ENCODE measurements at places on chromosomes 1 and 21.
A peak's percentile ranks its signal among the peaks of the same experiment; 100 is the strongest.

GRCh38 chr1:242828199-242828598 lies 303.7 kb upstream of the PLD5 start:
- no peak for DNase-seq

DNA sequence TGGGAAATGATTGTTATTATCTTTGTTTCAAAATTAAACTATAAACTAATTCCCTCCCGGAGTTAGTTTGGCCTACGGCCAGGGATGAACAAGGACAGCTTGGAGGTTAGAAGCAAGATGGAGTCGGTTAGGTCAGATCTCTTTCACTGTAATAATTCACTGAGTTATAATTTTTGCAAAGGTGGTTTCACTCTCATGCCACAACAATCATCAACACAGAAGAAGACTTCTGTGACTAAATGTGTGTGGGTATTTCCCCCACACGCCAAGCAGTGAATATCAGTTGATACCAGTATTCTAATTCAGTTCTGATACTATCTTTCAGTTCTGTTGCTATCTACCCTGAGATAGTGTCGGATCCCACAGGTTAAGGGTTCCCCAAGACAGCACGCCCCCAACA lies 215.1 kb downstream of the S1PR1 start:
- no peak for DNase-seq

- DNase-seq, result no peak
These were observed 9.5 kb downstream of the GPSM2 start for GRCh38 chr1:108886292-108886691.

- DNase-seq, result no peak
These were observed 109.5 kb upstream of the JUN start for GRCh38 chr1:58893257-58893869.

DNA sequence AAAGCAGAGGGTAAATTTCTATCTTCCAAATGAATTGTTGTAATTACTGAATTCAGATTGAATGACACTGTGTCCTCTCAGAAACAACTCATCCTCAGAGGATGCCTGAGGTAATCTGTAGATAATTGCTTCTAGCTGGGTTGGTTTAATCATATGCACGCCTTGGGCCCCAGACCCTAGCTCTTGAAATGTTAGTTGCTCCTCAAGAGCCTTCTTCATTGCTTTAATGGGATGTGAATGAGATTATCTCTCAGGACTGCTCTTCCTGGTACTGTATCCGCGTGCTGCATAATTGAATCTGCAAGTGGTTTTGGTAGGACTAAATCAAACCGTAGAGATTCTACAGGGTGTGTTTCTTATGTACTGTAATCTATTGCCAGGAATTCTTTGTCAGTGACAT lies 569.3 kb upstream of the NEGR1 start:
- no peak for DNase-seq

DNA sequence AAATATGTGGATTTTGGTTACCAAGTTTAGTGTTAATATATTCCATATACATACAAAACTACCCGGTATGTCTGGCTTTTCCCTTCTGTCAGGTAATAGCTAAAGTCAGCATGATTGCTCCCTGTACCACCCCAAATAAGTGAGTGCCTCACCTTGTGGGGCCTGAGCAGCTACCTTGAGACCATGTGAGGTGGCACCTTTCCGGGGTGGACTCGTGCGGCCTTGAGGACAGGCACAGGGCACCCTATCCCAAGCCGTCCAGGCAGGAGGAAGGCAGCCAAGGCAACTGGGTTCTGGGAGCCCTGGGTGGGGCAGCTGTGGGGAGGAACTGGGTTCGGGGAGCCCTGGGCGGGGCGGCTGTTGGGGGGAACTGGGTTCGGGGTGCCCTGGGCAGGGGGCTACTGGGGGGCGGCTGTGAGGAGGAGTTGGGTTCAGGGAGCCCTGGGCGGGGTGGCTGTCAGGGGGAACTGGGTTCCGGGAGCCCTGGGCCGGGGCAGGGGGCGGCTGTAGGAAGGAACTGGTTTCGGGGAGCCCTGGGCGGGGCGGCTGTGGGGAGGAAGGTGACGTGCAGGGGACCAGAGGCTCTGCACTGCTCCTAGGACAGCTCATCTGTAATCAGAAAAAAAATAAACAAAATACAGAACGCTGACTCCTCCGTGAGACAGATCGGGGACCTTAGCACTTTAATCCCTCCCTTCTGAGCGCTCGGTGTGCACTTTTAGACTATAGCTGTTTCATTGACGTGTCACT lies 63.3 kb downstream of the POFUT2 start:
- no peak for DNase-seq

DNA sequence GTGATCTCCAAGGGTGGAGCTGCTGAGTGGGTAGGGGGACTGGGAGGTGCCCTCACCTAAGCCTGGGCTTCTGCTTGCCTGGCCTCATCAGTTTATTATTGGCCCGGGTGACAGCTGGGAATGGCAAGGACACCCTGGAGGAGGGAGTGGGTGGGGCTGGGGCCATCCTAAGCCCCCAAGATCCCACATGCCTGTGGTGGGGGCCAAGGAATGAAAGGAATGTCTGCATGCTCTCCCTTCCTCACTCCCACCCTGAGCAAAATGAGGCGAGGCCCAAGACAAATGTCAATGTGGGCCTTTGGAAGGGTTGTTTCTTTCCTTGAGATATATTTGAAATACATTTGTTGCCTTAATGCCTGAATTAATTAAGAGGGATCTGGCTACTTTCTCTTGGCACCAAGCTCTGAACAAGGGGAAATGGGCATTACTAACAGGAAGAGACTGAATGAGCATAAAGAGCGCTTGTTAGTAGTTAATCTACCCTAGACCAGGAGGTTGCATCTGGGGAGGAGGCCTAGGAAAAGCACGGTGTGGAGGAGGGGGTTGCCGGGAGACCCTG lies 19.7 kb upstream of the CHI3L1 start:
- DNase-seq, result peak; percentile 20

Measured in MV-4-11 (cell line).